ENCODE measurements at places on chromosomes 1 and 21. TPM values are rescaled to one million over a fixed set of nuclear protein-coding genes. Genes with fewer than 3 reads are reported as not detected.
A peak's percentile ranks its signal among the peaks of the same experiment; 100 is the strongest.

GRCh38 chr1:156741481-156741983, 644 bp upstream of the MRPL24 start:
- peak overlapping the region; percentile 98 for H3K27ac ChIP-seq
- peaks cover 38% of the 10 kb centered on the region for H3K4me1 ChIP-seq
- no peaks in the 10 kb centered on the region for H3K27me3 ChIP-seq
- DNase-seq, result no peak

DNA sequence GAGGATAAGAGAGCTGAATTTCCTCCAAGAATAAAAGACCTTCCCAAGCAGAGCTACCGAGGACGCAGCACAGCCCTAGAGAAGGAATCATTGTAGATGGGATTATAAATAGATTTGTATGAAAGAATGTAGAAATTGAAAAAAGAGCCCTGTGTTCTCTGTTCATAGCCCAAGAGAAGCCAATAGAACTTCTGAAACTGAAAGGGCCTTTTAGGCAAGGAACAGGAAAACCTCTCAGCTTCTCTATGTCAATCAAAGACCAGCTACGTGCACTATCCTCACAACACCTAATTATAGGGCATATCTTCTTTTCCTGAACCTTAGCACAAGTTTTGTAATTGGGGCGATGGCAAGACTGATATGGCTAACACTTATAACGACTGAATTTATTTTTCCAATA, 192.4 kb upstream of the RNPC3 start:
- no peaks in the 10 kb centered on the region for H3K36me3 ChIP-seq
- no peak for DNase-seq
- no peak overlapping the region for H3K4me3 ChIP-seq
- H3K27ac ChIP-seq, result peak overlapping the region; percentile 60

- H3K4me3 ChIP-seq, result no peak overlapping the region
- no peak for DNase-seq
- H3K36me3 ChIP-seq, result no peaks in the 10 kb centered on the region
- no peak overlapping the region for H3K27ac ChIP-seq
- no peaks in the 10 kb centered on the region for H3K27me3 ChIP-seq
These were observed 167.4 kb downstream of the PRDM16 start for GRCh38 chr1:3236361-3236760.

- DNase-seq, result no peak
- H3K36me3 ChIP-seq, result peaks cover 4% of the 10 kb centered on the region
- H3K4me3 ChIP-seq, result no peak overlapping the region
These were observed 21.7 kb upstream of the KIRREL1 start for GRCh38 chr1:157971769-157972168.

DNA sequence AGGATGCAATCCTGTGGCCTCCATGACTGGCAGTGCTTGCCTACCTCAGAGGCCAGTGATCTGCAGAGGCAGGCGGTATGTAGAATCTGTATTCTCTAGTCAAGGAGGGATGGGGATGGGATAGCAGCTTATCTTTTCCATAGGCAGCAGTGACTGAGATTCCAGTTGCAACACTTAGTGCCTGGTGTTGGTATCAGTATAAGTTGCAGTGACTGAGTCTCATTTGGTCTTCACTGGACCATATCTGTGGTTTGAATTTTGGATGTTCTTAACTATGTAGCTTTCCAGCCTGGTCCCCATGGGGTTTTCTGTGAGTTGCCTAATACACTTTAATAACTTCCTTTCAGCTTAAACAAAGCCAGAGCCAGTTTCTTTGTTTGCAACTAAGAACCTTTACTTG, 16.5 kb downstream of the DYRK1A start:
- H3K36me3 ChIP-seq, result no peaks in the 10 kb centered on the region
- H3K27me3 ChIP-seq, result no peaks in the 10 kb centered on the region
- no peak for DNase-seq
- H3K4me1 ChIP-seq, result peaks cover 69% of the 10 kb centered on the region
- no peak overlapping the region for H3K4me3 ChIP-seq

GRCh38 chr1:231099996-231100767, 60.1 kb upstream of the FAM89A start:
- H3K27me3 ChIP-seq, result peaks cover 14% of the 10 kb centered on the region
- H3K4me1 ChIP-seq, result peaks cover 9% of the 10 kb centered on the region
- H3K4me3 ChIP-seq, result no peak overlapping the region
- H3K36me3 ChIP-seq, result peaks cover 2% of the 10 kb centered on the region

GRCh38 chr21:26506956-26507355, 66.1 kb downstream of the CYYR1 start:
- peaks cover 21% of the 10 kb centered on the region for H3K4me1 ChIP-seq
- H3K36me3 ChIP-seq, result no peaks in the 10 kb centered on the region
- no peak for DNase-seq
- H3K27ac ChIP-seq, result peak overlapping the region; percentile 72

GRCh38 chr1:75487399-75487798, 123.5 kb downstream of the SLC44A5 start:
- no peaks in the 10 kb centered on the region for H3K27me3 ChIP-seq
- H3K27ac ChIP-seq, result no peak overlapping the region
- DNase-seq, result no peak
- no peak overlapping the region for H3K4me3 ChIP-seq
- H3K36me3 ChIP-seq, result no peaks in the 10 kb centered on the region

GRCh38 chr1:20266642-20267041, 24.0 kb upstream of the VWA5B1 start:
- no peaks in the 10 kb centered on the region for H3K4me1 ChIP-seq
- H3K36me3 ChIP-seq, result no peaks in the 10 kb centered on the region
- peaks cover 33% of the 10 kb centered on the region for H3K27me3 ChIP-seq
- no peak overlapping the region for H3K27ac ChIP-seq
- H3K4me3 ChIP-seq, result no peak overlapping the region

- peak overlapping the region; percentile 14 for H3K4me3 ChIP-seq
- H3K27ac ChIP-seq, result peak overlapping the region; percentile 98
- H3K27me3 ChIP-seq, result no peaks in the 10 kb centered on the region
These were observed 123.4 kb downstream of the RIPK4 start for GRCh38 chr21:41643246-41643966.

Gene TATDN3
- 12.2 TPM for total RNA-seq

Gene VANGL2
- 8.0 TPM for total RNA-seq

Gene EXTL1
- 4.3 TPM for total RNA-seq

Gene JAM2
- total RNA-seq, result 6.6 TPM

Gene EPRS1
- total RNA-seq, result 134 TPM

Data from chondrocyte (in vitro differentiated cells).